ENCODE measurements at places on chromosomes 2 and 18.

DNA sequence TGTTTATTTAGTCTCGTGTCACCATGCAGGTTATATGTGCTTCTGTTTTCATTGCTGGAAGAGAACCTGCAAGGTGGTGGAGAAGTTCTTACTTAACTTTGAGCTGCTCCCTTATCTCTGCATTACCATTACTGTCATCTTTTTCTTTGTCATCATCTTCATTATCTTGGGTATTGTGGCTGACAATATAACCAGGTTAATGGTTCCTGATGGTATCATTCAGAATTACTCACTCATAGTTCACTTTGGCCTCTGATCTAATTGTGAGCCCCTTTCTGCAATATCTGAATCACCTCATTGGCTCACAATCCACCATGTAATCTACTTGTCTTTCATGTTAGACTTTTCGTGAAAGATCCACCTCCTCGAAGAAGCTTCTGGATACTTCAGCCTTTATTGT is 5.0 kb downstream of the CD28 start:
- DNase-seq: no peak

GRCh38 chr2:234211797-234212196 is 161.3 kb downstream of the SPP2 start:
- peak; percentile 15 for DNase-seq

GRCh38 chr2:16406496-16407289 is 258.9 kb downstream of the CYRIA start:
- no peak for DNase-seq

- no peak for DNase-seq
Observed at GRCh38 chr18:80200932-80201672, 46.2 kb downstream of the PARD6G start.

DNA sequence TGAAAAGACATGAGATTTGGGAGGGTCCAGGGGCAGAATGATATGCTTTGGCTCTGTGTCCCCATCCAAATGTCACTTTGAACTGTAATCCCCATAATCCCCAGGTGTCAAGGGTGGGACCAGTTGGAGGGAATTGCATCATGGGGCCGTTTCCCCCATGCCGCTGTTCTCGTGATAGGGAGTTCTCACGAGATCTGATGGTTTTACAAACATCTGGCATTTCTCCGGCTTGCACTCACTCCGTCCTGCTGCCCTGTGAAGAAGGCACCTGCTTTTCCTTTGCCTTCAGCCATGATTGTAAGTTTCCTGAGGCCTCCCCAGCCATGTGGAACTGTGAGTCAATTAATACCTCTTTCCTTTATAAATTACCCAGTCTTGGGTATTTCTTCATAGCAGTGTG is 51.4 kb downstream of the LPIN1 start:
- DNase-seq: no peak
